ENCODE measurements at places on chromosomes 7 and 10.

- no peak for DNase-seq
Measured at GRCh38 chr7:74262639-74263398, 8.6 kb upstream of the RFC2 start.

DNA sequence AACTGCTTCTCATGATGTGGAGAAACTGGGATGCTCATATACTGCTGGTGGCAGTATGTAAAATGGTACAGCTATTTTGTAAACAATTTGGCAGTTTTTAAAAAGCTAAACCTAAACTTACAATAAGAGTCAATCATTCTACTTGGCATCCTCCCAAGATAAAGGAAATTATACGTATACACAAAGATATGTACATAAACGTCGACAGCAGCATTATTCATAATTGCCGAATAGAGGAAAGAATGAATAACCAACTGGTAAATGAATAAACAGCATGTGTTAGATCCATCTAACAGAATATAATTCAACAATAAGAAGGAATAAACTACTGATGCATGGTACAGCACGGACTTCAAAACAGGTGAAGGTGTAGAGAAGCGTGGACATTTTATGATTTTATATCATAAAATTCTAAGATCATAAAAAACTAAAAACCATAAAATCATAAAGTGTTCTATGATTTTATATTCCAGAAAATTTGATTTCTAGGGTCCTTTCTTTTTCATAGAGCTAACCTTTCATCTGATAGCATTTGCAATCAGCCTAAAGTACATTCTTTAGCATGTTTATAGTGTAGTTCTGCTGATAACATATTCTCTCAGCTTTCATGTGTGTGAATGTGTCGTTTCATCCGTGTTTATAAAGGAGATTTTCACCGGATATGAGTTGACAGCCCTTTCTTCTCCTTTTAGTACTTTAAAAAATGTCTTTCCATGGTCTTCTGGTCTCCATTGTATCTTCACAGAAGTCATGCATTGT lies 261.5 kb downstream of the DIP2C start:
- no peak for DNase-seq

DNA sequence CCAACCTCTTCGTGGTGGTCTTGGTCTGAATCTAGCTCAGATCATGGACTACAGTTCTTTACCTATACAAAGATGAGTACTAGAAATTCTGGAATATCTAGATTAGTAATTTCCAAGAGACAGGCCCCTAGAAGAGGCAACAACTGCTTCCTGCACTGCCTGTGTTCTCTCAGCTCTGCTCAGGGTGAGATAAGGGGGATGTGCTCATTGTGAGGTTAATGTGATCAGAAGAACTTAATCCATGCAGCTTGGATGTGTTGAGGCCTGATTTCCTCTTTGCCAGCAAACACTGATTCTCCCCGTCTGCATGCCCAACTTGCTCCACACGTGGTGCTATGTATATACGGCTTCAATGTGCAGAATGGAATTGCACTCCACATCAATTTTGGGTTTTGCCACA lies 268.0 kb downstream of the PHTF2 start:
- no peak for DNase-seq

DNA sequence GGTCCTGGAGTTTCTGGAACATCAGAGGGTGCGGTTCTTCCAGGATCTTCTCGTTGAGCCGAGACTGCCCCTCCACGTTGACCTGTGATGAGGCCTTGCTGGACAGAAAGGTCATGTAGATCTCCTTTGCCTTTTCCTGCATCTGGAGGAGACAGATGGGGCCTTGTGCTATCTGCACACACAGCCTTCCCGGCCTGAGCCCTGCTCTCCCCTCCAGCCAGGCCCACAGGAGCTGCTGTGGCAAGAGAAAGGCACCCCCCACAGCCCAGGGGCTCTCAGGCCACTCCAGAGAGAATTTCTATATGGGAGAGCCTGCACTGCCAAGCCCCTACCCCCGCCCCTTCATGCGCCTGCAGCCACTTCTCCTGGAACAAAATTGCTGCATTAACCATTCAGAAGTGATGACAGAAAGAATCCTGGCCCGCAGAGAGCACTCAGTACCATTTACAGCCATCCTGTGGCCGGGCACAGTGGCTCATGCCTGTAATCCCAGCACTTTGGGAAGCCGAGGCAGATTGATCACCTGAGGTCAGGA lies 26.9 kb downstream of the RGS10 start:
- DNase-seq, result no peak

GRCh38 chr7:139725077-139725476 lies 52.7 kb downstream of the HIPK2 start:
- no peak for DNase-seq

- no peak for DNase-seq
Measured at GRCh38 chr7:35691366-35691765, 3.6 kb downstream of the HERPUD2 start.

DNA sequence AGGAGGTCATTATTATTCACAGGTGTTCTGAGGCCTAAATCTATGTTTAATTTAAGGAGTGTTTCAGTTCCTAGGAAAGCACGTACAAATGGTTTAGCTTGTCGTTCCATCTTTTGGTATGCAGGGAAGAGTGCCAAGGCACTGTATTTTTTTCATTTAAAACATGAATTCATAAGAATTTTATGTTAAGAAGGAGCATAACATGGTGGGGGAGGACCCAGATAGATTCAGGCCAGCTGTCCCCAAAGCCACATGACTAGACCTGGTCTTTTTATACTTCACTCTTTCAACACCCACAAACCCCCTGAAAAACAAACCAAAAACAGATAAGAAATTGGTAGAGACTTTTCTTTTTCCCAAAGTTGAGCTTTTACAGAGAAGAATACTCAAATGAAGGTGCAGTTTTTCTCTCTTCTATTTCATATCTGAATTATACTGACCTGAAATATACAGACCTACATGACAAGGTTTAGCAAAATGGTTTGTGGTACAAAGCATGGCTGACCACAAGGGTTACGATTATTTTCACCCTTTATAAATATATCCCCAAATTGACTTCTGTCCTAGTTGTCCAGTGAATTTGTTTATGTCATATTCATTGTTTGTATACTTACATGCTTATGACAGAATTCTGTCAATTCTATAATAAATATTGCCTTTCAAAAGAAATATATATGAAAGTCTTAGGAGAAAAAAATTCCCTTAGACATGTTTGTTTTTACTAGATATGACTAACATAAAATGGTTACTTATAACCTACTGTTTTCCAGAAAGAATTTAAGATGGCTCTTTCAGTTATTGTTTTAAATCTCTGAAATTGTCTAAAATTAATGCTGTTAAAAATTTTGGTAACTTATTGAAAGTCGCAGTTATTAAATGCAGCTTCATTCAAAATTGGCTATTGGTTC lies 71.3 kb downstream of the AP3M1 start:
- DNase-seq, result no peak

DNA sequence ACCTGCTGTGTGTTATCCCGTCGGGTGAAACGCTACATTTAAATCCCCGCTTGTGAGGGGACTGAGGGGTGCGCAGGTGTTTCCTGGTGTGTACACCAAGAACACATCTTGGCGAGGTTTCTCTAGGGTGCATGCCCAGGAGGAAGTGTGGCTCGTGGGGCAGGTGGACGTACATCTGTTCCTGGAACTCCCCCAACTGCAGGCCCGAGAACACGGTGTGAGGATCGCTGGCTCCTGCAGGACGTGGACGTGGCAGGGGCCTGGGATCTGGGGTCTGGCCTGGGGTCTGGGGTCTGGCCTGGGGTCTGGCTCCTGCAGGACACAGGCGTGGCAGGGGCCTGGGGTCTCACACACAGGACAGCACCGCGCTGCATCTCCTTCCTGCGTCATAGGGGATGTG lies 10.1 kb downstream of the KNDC1 start:
- DNase-seq, result no peak

GRCh38 chr7:71716690-71717089 lies 584.7 kb downstream of the GALNT17 start:
- DNase-seq, result no peak

DNA sequence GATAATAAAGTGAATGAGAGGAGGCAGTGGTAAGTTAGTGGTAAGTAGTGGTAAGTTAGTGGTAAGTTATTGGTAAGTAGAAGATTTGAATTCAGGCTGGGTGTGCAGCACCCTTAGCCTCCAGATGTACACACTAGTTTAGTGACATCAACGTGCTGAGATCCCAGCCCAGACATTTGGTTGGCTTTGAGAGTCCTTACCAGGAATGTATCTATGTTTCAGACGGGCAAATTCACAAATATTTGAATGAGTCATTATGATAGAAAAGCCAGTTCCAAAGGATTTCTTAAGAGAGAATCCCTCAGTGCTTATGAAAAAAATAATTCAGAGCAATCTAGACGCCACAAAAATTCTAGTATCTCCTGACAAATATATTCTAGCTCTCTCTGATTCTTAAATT lies 70.0 kb downstream of the ARL4A start:
- no peak for DNase-seq

- DNase-seq, result no peak
Measured at GRCh38 chr7:16774986-16775385, 21.4 kb downstream of the TSPAN13 start.

DNA sequence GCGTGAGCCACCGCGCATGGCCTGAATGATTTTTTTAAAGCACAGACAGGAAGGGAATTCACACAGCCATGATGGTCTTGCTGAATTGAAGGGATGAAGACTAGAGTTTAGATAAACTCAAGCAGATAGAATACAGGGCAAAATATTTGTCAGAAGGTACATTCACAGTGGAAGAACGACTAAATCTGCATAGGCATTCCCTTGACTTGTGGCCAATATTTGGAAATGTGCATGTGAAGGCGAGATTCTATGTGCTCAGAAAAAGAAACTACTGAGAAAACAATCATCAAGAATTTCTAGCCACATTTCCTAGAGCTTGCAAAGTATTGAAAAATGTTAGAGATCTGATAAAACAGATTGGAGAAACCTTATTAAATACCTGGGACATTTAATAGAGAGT lies 1166.2 kb downstream of the DNAJB9 start:
- DNase-seq, result no peak

DNA sequence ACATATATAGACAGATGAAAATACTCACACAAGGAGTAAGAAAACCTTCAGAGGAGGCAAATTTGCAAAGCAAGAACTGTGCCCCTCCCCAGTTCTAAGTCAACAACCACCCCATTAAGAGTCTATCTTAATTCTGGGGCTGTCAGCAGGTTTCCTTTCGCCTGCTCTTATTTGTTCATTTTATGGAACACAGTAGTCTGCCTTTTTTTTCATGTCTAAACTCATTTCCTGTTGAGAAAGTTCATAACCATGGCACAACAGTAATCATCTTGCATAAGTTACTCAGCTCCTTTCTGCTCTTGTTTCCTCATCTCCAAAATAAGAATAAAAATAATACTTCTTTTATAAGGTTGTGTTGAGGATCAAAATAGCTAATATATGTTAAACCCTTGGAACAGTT lies 25.8 kb upstream of the AMPH start:
- no peak for DNase-seq

DNA sequence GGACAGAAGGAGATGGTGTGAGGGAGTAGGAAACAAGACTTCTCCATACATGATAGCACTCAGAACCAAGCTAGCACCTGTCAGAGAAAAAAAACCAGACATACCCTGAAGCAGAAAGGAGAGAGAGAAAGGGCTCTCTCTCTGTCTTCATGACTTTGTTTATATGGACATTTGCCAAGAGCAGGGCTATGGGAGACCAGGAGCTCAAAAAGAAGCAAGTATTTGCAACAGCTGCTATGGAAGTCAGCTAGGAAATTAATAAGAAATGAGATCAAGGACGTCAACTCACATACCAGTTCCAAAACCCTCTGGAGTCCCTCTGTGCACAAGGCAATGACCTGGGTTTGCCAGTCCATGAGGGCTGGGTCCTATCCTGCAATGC lies 111.6 kb downstream of the SGMS1 start:
- no peak for DNase-seq

DNA sequence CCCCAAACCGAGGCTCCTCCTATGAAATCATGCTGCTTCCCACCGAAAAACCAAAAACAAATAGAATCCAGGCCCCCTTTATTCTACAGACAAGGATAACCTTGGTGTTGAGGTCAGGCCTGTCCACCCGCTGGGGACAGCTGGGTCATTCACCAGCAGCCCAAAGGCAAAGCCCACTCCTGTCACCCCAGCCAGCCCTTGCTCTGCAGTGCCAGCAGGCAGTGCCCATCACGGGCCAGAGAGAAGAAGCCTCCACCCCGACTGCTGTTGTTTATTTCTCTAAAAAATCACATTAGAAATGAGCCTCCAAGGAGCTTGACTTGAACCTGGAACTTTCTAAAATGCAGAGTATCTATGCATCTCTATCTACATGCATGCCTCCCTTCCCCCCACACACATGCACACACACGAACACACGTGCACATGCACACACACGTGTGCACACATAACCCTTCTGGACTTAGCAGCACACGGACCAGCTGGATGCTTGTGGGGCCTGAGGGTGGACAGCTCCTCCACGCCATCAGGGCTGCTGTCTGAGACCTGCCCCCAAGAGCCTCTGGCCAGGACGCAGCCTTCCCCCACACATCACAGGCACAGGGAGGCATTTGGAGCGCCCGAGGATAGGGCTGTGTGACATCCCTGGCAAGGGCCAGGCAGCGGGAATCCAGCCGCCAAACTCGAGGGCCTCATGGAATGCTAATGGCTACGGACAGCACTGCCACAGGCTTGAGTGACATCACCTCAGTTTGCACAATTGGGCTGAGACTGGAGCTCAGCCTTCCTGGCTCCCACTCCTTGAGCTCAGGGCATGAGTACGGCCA lies 22.8 kb downstream of the PRKAG2 start:
- DNase-seq, result no peak

GRCh38 chr10:110600487-110601101 lies 33.1 kb downstream of the SMC3 start:
- no peak for DNase-seq

GRCh38 chr7:88758381-88759229 lies 895 bp upstream of the ZNF804B start:
- DNase-seq, result no peak

GRCh38 chr7:24827027-24827426 lies 69.8 kb upstream of the GSDME start:
- DNase-seq, result no peak

GRCh38 chr7:127792528-127793342 lies 140.7 kb downstream of the SND1 start:
- DNase-seq, result no peak

DNA sequence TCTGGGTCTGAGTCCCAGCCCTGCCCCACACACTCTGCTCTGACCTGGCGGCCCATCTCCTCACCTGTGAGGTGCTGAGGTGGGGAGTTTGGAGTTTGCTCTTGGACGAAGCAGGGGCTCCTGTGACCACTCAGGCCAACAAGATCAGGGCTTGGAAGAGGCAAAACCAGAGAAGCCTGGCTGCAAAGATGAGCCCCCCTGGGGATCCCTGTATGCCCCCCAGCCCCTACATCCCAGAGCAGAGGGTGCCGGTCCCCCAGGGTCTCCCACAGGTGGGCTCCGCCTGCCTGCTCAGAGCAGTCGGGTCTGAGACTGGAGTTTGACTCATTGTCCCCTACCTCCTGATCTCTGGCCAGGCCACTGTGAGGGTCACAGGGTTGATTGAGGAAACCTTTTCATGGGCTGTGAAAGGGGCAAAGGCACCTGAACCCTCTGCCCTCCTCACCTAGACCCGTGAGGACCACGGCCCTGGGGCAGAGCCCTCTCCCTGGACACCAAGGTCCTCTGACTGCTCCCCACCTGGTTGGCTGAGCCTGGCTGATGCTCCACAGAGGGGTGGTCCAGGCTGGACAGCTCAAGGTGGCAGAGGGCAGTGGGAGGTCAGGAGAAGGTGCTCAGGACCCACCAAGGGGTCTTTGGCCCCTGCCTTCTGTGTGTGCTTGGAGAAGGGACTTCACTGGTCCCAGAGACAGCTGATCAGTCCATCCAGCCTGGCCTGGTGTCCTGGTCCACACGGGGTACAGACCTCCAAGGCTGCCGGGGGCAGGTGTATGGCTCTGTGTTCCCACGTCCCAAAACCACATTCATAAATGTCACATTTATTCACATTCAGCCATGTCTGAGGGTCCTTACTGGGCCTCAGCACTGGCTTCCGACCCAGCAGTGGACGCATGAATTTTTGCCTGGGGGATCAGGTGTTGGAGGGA lies 9.1 kb upstream of the SCART1 start:
- no peak for DNase-seq
